Smooth muscle cell of the pulmonary artery (primary cell): ENCODE measurements at places on chromosomes 1 and 21. TPM values are rescaled to one million over a fixed set of nuclear protein-coding genes. Genes with fewer than 3 reads are reported as not detected.

Gene SGIP1
- total RNA-seq = 29.0 and 45.0 TPM in 2 replicates

Gene VPS45
- 28.1 and 33.9 TPM in 2 replicates for total RNA-seq

Gene HFM1
- 0.03 and 0.20 TPM in 2 replicates for total RNA-seq

Gene KIF26B
- 18.3 and 27.0 TPM in 2 replicates for total RNA-seq

Gene CCDC27
- not detected in 2 replicates for total RNA-seq

Gene SPRR2G
- not detected in 2 replicates for total RNA-seq

Gene BLACAT1
- total RNA-seq = under 0.01 and 0.07 TPM in 2 replicates
